Fibroblast of pulmonary artery (primary cell): ENCODE measurements at places on chromosomes 11 and 22.

GRCh38 chr11:69982690-69983570, 95.2 kb upstream of the ANO1 start:
- DNase-seq, result no peak

DNA sequence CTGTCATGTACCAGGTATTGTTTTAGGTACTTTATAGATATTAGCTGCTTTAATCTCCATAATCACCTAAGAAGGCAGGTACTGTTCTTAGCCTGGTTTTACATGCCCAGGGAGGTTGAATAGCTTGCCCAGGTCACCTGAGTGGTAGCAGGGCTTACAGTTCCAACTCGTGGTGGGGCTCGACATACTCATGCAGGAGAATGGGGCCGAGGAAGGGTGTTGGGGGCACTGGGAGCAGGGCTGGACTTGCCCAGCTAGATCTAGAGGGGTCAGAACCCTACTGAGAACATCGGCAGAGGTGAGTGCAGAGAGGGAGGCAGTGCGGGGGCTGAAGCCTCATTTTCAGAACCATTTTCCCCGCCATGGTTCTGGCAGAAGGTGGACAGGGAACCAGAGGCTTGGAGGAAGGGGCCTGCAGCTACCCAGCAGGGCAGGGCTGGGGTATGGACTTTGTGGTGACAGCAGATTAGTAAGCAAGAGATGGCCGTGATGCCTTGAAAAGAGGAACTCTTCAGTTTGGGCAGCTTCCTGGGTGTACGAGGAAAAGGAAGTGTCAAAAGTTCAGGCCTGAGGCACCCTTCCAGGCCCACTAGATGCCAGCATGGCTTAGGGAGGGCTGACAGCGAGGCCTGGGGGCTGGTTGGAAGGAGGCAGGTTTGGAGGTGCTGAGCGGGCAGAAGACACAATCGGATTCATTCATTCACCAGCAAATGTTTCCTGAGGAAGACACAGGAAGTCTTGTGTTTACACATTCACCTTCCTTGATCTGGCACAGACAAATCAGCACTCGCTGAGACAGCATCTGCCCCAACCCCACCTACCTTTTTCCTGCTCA, 54.7 kb upstream of the LYVE1 start:
- DNase-seq, result no peak

GRCh38 chr22:46748908-46749675, 11.0 kb upstream of the CERK start:
- peak; percentile 41 for DNase-seq

GRCh38 chr22:42317008-42317407, 46.6 kb upstream of the TCF20 start:
- peak; percentile 17 for DNase-seq

- DNase-seq, result no peak
Observed at GRCh38 chr22:22926370-22927195, 39.0 kb downstream of the IGLL5 start.
